Diencephalon (tissue), 1 donor: ENCODE measurements at places on chromosomes 11 and 22. TPM values are rescaled to one million over a fixed set of nuclear protein-coding genes. Genes with fewer than 3 reads are reported as not detected.

MTMR2 gene
- total RNA-seq, result 37.4 TPM

NRXN2 gene
- 397 TPM for total RNA-seq

CASP5 gene
- total RNA-seq, result not detected

B3GAT1 gene
- 56.7 TPM for total RNA-seq

PHOX2A gene
- total RNA-seq, result not detected

GGTLC3 gene
- not detected for total RNA-seq

TLCD5 gene
- total RNA-seq, result 12.9 TPM

ZNF214 gene
- total RNA-seq, result 14.1 TPM

AGBL2 gene
- 1.8 TPM for total RNA-seq

TRIM29 gene
- 0.46 TPM for total RNA-seq

INS gene
- not detected for total RNA-seq

MPPED2 gene
- total RNA-seq, result 84.9 TPM

SNX32 gene
- total RNA-seq, result 7.6 TPM
